ENCODE measurements at places on chromosomes 12 and 14.

DNA sequence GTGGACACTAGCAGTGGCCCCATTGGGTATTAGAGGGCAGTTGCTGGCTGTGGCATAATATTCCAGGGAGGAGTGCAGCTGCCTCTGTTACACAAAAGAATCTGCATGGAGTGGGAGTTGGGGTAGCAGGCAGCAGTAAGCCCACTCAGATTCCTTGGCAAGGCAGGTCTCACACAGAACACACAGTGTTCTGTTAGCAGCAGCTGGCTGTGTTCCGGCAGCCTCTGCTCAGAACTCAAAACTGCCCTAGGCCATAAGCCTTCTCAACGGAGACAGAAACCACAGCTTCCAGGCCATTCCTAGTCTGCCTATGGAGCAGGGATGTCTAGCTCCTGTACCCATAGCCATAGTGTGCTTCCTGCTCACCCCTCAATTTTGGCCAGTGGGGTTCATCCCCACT is 1085.4 kb downstream of the SLC6A15 start:
- DNase-seq, result no peak

DNA sequence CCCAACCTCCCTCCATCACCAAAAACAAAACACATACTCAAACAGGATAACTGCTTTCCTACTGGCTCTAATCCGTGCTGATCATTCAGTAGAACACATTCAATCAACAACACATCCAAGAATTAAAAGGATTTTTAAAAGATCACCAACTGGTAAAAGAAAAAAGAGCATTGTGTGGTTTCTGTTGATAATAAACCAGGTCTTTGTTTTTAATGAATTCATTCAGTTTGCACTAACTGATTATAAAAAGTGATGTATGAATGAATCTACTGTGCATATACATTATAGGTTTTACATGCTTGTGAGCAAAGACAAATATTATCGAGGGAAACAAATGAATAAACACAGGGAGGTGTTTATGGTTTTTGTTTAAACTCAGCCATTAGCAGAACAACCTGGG is 55.1 kb downstream of the CIT start:
- DNase-seq, result no peak

- no peak for DNase-seq
These were observed 31.6 kb downstream of the TESC start for GRCh38 chr12:117067638-117068037.

GRCh38 chr12:25550186-25550585 is 2.9 kb downstream of the LMNTD1 start:
- DNase-seq, result no peak

DNA sequence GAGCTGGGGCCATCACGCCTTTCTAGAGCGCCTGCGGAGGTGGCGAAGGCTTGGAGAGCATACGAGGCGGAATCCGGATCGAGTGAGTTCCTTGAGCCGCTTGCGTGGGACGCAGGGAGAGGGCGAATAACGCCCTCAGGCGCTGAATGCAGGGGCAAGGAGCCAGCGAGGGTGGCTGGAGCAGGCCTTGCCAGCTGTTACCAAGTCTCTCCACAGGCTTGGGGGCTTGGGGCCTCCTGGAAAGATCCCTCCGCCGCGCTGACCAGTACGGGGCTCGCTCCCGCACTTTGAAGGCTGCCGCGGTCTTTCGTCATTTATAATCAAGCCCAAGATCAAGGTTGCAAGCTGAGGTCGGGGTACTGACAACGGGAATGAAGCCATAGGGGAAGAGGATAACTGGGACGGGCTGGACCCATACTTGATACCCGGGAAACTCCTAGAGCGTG is 1.2 kb downstream of the FLRT2 start:
- no peak for DNase-seq

DNA sequence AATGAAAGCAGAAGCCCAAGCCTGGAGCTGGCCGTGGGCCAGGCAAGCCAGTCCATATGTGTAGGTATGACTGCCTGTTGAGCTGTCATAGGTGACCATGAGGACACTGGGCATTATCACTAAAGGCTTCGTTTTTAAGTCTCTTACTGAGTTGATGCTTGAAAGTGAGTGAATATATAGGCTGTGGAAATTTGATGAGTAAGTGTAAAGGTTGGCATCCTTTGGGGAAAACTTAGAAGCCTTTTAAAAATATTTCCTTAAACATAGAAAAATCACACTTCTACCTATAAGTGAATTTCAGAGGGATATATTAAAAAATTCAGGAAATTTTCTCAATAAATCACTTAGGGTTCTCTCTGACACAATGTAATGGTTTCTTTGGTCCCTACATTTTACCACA is 396.5 kb downstream of the FOXG1 start:
- no peak for DNase-seq

- peak; percentile 62 for DNase-seq
These were observed 18.8 kb downstream of the SOCS2 start for GRCh38 chr12:93591137-93591868.

DNA sequence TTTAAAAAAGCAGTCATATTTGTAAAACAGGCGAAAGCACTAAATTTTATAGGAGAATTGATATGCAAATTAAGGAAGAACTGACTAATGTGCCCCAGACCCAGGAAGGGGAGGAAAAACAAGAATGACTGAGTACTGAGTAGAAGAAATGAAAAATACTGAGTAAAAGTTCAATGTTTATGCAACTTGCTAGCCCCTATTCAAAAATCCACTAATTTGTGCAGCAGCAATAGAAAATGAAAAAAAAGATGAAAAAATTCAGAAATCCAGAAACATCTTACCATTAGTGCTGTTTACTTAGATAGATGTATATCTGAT is 6.1 kb downstream of the CHD8 start:
- no peak for DNase-seq

GRCh38 chr14:76726551-76726970 is 34.7 kb upstream of the VASH1 start:
- no peak for DNase-seq

DNA sequence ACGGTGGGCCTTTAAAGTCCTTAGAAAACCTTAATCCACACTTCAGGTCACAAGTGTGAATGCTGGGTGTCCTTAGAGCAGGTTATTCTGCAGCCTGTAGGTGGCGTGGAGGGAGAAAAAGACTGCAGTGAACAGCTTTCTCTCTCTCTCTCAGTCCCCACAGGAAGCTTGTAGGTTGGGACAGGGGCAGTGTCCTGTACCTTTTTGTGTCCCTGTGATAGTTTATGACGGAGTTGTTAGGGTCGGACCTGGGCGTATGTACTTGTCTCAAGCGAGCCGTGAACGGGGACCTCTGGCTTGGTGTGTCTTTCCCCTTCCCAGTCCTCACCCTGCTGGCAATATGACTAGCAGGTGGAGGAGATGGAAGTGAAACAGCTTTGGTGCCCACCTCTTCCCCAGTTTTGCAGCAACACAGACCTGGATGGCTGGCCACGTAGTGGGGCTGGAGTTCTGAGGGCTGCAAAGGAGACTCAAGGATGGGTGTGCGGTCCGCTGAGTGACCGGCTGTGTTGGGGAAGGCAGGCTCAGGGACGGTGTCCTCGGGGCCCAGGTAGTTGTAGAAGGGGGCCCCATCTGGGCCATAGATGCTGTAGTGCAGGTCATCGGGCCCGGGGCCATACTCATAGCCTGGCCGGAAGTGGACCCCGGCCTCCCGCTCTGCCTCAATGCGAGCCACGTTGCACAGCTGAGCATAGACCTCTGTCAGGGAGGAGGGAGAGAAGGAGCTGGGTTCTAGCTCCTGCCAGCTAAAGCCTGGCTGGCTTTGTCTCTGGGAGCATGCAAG is 8.9 kb downstream of the ISCA2 start:
- peak; percentile 44 for DNase-seq

- no peak for DNase-seq
These were observed 8.1 kb downstream of the LGR5 start for GRCh38 chr12:71447691-71448132.

DNA sequence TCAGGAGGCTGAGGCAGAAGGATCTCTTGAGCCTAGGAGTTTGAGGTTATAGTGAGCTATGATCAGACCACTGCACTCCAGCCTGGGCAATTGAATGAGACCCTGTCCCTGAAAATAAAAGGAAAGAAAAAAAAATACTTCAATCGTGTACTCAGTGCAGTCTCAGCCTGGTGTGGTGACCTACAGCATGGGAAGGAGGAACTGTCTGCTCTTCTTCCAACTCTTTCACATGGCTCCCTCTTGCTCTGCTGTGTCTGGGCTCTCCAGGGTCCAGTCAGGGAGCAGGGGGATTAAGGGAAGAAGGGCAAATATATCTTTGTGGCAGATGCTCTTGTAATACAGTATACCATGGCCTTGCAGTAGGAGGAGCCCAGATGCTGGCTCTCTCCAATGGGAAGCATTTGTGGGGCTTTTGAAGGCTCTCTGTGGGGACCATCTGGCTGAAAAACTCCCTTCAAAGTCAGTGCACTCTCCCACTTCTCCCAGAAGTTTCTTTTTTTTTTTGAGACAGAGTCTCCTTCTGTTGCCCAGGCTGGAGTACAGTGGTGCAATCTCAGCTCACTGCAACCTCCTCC is 76.6 kb upstream of the TMPO start:
- DNase-seq, result no peak

DNA sequence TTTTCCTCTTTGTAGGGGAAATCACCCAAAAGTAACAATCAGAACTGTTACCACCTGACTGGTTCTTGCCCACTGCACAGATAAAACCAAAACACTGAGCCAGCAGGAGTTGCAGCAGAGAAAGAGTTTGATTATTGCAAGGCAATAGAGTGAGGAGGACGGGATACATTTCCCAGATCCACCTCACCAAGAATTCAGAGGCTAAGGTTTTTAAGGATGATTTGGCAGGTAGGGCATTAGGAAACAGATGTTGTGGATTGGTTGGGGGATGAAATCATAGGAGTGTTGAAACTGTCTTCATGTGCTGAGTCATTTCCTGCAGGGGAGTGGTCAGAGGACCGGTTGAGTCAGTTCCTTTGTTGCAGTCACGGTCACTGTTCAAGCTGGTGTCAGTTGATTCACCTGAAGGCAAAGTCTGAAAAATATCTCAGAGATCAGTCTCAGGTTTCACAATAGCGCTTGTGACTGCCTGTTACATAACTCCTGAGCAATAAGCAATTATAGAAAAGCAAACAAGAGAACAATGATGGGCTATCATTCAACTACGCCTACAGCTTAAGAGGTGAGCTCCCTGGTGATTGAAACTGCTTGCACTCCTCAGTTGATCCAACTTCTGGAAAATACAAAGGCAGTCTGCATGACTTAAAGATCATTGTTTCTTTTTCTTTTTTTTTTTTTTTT is 20.3 kb upstream of the AMN1 start:
- DNase-seq, result peak; percentile 68

DNA sequence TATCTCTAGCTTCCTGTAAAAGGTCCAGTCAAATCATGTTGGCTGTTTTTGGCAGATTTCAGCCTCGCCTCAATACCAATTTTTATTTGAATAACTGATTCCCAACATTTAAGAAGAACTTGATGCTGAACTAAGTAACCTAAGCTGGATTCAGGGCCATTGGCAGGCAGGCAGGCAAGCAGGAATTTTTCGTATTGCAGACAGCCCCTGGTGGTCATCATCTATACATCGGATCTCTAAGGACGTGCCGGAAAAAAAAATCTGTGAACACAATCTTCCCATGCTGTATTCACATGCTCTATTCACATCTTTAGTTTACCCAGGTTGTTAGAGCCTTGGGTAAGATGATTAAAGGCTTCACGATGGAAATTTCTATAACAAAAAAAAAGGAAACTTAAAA is 7.0 kb downstream of the VCPKMT start:
- DNase-seq, result no peak

GRCh38 chr12:65595016-65595560 is 229.2 kb upstream of the HMGA2 start:
- no peak for DNase-seq

DNA sequence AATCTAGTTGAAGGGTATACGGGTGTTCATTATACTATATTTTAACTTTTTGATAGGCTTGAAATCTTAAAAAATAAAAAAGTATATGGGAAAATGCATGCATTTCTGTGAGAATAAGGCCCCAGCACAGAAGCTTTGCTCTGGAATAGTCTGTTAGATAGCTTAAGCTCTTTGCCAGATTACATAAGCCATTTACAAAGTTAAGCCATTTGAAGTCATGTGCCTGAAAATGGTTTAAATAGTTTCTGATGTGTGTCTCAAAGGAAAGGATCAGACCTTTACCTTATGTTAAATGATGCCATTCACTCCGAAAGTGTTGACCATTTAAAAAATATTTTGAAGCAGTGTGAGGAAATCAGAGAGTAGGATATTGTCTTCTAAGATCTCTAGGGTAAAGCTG is 51.3 kb downstream of the WASHC4 start:
- no peak for DNase-seq

DNA sequence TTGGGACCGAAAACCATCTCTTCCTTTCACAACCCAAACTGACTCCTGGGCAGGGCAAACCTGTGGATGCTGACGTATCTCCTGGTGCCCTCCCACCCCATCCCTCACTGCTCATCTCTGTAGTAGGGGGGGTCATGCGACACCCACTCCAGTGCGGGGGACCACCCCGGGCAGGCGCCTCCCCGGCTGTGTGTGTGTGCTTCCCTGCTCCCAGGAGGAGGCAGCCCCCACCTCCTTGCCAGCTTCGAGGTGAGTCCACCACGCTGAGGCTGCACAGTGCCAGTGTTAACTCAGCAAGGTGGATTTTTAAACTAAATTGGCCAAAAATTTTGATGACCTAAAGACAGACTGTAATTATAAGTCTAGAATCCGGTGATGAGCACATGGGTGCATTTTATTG is 46.2 kb upstream of the BEGAIN start:
- no peak for DNase-seq

GRCh38 chr14:29380826-29381225 is 546.8 kb downstream of the PRKD1 start:
- no peak for DNase-seq

DNA sequence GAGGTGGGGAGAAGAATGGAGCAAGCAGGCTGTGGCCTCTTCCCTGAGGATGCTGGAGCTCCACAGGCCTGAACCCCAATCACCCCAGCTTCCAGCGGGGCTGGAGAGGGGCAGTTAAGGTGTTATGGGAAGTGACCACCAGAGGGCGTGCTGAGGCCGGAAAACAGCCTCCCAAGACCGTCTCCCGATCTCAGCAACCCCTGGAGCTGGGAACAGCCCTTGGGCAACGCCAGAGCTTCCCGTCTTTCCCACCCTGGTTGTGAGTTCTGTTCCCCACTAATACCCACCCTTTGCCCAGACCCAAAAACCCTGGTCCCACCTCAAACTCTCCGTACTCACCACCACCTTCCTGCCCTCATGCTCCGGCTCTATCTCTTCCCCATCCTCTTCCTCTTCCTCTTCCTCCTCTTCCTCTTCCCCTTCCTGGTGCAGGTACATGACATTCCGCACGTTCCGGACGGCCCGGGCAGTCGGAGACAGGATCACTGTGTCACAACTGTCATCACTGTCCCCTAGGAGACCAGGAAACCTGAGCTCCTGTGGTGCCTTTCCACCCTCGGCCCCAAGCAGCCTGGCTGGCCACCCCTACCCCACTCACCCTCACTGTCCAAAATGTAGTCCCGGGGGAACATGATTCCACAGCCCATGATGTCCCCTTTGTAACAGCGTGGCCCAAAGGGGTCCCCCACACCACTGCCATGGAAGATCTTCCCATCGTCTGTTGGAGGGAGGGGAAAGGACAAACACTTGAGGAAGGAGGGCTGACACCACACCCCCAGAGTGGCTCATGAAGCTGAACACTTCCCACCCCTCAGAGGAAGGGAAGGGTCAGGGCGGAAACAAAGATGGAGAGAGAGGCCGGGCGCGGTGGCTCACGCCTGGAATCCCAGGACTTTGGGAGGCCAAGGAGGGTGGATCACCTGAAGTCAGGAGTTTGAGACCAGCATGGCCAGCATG is 12.9 kb downstream of the SPRYD3 start:
- DNase-seq, result peak; percentile 92

All from activated CD8-positive, alpha-beta memory T cell treated with anti-CD3 and anti-CD28 coated beads, Interleukin-2, amount 50 U/mL, for 48 hours (primary cell).